ENCODE measurements at places on chromosomes 2 and 18.

DNA sequence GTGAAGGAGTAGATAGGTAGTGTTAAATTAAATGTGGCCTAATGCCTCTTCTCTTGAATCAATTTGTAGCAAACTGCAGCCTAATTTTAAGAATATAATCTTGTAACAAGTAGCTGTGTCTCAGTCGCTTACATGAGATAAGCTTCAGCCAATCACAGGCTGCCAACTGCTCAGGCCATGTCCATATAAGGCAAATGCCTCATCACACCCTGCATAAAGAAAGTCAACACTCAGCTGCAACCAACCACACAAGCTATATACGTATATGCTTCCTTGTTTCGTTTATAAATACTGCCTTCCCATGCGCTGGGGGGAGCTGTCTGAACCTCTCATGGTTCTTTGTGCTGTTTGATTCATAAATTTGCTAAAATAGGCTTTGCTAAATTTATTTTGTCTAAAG, 476.3 kb downstream of the TRIB2 start:
- DNase-seq, result no peak

DNA sequence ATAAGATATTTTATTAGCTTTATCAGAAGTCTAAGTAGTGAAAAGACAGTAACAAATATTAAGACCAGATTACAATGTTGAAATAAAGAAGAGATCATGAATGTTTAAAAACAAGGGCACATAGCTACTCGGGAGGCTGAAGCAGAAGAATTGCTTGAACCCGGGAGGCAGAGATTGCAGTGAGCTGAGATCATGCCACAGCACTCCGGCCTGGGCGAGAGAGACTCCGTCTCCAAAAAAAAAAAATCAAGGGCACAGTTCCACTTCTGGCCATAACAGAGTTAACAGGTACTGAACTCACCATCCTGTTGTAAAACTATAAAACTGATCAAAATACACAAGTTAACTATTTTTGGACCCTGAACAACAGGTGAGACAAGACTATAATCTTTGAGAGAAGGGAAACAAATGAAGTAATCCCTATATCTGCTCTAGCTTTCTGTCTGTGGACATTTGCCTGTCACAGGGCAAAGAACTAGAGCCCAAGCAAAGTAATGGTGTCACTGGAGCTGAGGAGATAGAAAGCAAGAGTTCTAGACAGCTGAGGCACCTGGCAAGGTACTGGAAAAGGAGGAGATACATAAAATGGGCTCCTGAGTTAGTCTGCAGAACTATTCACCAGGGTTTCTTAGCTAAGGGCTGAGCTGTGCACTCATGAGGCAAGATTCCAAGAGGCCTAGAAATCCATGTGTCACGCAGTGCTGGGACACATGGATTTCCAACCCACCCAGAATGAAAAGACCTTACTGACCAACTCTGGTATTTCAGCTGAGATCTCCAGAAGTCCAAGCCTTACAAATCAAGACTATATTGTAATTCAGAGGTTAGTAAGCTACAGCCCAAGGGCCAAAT, 15.2 kb downstream of the MMADHC start:
- DNase-seq, result no peak

DNA sequence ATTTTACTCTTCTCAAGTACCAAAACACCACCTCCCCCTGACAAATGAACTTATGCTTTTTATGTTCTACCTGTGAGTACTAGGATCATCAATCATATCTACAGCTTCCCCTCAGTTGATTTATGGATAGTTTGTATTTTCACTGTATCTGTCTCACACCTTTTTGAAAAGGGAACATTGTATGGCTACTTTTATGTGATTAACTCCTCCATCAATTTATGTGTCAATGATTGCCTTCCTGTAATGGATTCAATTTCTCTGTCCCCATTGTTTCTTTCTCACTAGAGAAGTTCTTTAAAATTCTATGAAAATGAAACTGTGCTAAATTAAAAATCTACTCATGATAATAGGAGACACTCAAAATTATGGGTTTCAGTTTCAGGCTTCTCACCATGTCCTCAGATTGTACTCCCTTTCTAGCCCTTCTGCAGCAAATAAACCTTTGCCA, 935.0 kb downstream of the TRIB2 start:
- DNase-seq, result no peak

GRCh38 chr2:204407204-204408014, 137.9 kb upstream of the PARD3B start:
- no peak for DNase-seq

DNA sequence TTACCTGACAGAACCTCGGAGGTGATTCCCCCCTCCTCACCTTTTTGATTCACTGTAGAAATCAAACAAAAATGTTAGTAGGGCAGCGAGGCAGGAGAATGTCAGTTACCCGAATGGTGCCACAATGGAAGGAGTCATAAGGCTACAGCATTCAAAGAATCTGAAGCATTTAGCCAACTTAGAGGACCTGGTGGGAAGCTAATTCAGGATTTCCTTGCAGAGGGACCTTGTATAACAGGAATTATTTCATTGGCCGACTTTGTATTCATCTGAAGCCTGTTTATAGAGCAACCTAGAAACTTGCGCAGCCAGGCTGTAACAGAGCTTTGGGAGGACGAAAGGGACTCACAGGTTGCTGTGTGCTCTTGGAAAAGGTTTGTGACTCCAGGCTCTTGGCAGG, 129.1 kb upstream of the MMADHC start:
- no peak for DNase-seq

DNA sequence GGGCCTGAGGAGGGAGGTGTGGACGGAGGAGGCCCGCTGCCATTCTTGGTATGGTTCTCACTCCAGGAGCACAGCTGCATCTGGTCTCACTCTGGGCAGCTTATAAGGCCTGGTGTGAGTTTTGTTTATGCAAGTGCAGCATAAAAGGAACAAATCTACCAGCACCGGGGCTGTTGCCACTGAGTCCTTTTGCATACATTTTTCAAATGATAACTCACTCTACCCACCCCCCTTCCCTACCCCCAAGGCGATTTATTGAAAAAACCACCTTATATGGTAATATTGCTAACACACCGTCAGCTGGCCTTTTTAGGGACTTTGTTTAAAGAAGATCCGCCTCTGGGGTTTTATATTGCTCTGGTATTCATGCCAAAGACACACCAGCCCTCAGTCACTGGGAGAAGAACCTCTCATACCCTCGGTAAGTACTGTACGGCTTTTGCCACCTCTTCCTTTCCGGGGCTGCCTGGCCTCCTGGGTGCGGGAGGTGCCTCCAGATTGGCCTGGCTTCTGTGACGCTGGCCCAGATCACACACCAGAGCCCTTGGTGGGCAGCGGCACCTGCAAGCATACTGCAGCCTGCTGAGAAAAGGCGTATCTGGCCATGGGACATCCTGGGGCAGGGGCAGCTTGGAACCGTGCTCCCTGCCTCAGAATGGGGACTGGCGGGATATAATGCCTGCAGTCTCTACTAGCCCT, at the start of gene ACTG2:
TSS of gene ACTG2 (plus strand) at position 378 of the 699 bp plus-strand sequence. CDS start 8,304 bp downstream, outside the sequence.
- no peak for DNase-seq

- DNase-seq, result no peak
These were observed 793.7 kb upstream of the FANCL start for GRCh38 chr2:59034837-59035236.

DNA sequence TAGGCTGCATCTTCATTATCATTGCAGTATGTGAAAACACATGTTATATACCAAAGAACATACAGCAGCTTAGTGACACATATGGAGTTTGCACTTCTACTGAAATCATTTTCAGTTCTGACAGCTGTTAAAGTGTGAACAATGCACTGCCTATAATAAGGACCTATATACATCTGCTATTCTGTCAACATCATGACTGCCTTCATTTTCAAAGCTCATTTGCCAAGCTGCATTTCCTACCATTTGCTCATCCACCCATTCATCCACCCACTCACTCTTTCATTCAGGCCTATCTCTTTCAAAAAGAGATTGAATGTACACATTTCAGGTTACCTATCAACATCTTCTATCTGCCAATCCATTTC, 81.7 kb upstream of the STK17B start:
- no peak for DNase-seq
